ENCODE measurements at places on chromosomes 12 and 14. TPM values are rescaled to one million over a fixed set of nuclear protein-coding genes. Genes with fewer than 3 reads are reported as not detected.

IFNG-AS1 gene
- not detected for total RNA-seq

AQP5 gene
- 0.72 TPM for total RNA-seq

NPAS3 gene
- 0.23 TPM for total RNA-seq

CYP27B1 gene
- 4.0 TPM for total RNA-seq

DLGAP5 gene
- total RNA-seq = 48.7 TPM

CLEC4A gene
- 0.33 TPM for total RNA-seq

EID3 gene
- 18.5 TPM for total RNA-seq

RAD9B gene
- 0.98 TPM for total RNA-seq

Measured in Panc1 (cell line).